Adrenal gland (tissue), 19 donors: ENCODE measurements at places on chromosomes 12 and 14. TPM values are rescaled to one million over a fixed set of nuclear protein-coding genes. Genes with fewer than 3 reads are reported as not detected.

GRCh38 chr12:39905152-39905551 lies 200.7 kb downstream of the SLC2A13 start:
- peak; percentile 91 for DNase-seq

DNA sequence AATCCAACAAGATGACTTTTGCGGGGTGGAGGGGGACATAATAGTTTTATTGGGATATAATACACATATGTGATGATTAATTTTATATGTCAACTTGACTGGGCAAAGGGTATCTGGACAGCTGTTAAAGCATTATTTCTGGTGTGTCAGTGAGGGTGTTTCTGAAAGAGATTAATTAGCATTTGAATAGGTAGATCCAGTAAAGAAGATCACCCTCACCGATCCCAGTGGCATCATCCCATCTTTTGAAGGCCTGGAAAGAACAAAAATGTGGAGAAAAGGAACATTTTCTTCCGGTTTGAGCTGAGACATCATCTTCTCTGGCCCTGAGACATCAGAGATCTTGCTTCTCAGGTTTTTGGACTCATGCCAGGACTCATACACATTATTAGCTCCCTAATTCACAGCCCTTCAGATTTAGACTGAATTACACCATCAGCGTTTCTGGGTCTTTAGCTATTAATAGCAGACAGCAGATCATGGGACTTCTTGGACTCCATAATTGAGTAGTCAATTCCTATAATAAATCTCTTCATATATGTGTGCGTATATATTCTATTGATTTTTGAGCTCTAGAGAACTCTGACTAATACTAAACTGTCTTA lies 283.6 kb downstream of the PCNX1 start:
- DNase-seq = no peak

- no peak for DNase-seq
Measured at GRCh38 chr12:46950094-46950493, 124.3 kb upstream of the SLC38A4 start.

DNA sequence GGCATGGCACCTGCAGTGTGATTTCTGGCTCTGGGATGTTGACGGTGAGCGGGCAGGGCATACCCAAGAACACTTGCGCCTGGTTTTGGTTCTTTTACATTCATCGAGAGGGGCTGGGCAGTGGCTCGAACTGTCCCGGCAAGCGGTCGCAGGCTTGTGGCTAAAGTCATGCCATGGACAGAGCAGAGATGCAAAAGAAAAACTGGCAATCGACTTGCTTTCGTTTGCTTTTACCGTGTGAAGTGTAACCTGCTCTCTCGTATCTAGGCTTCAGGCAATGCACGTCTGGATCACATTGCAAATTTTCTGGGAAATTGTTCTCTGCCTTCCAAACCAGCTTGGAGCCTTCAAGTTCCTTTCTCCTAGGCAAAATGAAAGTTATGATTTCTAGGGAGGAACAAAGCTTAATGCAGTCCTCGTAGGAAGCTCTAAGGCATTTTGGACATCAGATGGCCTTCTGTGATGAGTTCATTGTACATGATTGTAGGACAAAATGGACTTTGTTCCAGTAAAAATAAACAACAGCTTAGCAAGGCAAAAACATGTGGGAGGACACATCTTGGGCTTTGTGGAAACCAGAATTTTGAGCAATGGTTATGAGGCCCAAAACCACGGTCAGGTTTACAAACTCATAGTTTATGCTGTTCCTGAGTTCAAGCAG lies 18.3 kb downstream of the ADGRD1 start:
- DNase-seq = no peak

DNA sequence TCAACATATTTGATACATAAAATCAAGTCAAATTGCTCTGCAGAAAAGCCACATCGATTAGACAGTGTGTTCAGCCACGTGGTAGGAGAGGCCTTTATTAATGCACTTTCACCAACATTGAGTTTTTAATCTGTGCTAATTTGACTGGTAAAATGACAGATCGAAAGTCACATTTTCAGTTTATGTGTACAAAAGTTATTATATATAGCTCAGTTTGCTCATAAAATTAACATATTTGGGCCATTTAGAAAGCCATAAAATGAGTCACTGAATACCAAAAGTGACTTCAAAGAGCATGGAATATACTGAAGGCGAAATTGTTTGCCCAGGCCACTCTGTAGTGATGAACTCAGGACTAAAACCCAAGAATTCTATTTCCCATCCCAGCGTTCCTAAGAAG lies 26.0 kb downstream of the C12orf42 start:
- DNase-seq = no peak

DNA sequence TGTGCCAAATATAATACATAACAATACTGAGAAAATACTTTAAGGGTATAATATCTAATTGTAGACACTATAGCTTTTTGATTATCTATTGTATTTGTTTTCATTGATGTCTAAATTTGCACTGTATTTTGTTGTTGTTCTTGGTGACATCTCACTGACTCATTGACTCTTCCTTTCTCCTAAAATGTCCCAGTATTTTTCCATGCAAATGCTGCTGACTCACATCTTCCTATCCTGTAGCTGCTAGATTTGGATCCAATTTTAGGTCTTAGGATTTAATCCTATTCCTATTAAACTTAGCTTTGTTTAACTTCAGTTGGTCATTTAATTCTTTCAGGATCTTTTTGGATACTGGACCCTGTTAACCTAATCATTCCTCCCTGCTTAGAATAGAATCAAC lies 148.5 kb downstream of the TMTC2 start:
- no peak for DNase-seq

GRCh38 chr14:43105305-43105704 lies 1401.8 kb downstream of the FSCB start:
- DNase-seq = no peak

DNA sequence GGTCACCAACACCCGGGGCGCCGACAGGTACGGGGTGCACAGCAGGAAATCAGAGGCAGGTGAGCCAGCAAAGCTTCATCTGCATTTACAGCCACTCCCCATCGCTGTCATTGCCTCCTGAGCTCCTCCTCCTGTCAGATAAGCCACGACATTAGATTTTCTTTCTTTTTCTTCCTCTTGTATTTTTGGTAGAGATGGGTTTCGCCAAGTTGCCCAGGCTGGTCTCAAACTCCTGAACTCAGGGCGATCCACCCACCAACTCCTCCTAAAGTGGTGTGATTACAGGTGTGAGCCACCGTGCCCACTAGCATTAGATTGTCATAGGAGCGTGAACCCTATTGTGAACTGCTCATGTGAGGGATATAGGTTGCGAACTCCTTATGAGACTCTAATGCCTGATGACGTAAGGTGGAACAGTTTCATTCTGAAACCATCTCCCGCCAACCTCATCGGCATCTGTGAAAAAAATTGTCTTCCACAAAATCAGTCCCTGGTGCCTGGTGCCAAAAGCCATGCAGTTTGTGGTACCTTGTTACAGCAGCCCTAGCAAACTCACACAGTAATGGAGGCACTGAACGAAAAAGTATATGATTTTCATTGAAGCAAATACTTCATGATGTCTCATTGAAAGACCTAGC lies 1.5 kb downstream of the STYK1 start:
- no peak for DNase-seq

GRCh38 chr14:74438351-74438915 lies 12.4 kb upstream of the SYNDIG1L start:
- DNase-seq = peak; percentile 4

GRCh38 chr12:32240831-32241230 lies 134.2 kb downstream of the BICD1 start:
- no peak for DNase-seq

GRCh38 chr14:77094672-77095284 lies 3.3 kb upstream of the CIPC start:
- DNase-seq = peak; percentile 78

DNA sequence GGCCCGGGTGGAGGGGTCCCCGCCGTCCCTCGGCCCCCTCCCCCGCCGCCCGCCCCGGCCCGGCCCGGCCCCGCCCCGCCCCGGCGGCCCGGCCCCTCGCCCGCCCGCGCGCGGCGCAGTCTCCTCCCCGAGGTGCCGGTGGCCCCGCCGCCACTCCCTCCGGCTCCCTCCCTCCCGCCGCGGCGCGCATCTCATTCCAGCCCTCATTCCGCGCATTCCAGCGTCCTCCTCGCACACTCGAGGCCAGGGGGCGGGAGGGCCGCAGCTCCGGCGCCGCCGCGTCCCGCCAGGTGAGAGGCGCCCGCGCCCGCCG lies at the start of gene TEAD4:
Gene TEAD4, plus strand, starts transcription at position 206 of the 313 bp plus-strand sequence.
- DNase-seq = no peak

DNA sequence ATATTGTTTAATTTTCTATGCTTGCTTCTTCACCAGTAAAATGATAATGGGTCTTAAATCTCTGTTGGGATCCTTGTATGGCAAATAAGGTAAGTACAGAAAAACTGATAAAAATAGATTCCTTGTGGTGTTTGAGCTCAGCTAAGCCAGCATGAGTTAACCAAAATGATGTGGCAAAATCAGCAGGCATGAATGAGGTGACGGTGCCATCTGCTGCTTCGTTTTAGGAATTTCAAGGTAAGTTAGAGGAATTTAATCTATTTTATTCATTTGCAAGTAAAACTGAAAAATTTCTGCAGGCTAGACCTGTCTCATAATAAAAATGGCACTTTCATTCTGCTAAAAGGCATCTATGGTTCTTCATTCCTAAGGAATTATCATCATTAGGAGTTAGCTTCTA lies 10.0 kb upstream of the CLEC7A start:
- peak; percentile 41 for DNase-seq

DNA sequence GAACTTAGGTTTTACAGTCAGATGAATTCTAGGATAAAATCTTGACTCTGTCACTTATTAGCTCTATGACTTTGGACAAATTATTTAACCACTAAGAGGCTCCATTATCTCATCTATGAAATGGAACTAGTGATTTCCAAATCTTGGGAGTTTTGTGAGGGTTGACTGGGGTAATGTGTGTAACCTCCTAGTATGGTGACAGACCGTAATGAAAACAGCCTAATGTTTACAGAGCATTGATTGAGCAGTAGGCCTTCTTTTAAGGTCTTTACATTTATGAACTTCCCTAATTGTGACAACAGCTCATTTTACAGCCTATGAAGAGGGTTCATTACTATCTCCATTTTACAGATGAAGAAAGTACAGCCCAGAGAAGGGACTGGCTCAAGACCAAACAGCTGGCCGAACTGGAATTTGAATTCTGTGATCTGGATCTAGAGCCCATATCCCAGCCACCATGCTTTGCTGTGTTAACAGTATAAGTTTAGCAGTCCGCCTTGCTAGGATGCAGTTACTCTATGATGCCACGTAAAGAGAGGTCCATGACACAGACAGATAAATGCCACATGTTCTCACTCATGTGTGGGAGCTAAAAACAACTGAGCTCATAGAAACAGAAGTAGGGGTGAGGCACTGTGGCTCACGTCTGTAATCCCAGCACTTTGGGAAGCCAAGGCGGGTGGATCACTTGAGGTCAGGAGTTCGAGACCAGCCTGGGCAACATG lies 9.1 kb upstream of the FBXL14 start:
- DNase-seq = no peak

DNA sequence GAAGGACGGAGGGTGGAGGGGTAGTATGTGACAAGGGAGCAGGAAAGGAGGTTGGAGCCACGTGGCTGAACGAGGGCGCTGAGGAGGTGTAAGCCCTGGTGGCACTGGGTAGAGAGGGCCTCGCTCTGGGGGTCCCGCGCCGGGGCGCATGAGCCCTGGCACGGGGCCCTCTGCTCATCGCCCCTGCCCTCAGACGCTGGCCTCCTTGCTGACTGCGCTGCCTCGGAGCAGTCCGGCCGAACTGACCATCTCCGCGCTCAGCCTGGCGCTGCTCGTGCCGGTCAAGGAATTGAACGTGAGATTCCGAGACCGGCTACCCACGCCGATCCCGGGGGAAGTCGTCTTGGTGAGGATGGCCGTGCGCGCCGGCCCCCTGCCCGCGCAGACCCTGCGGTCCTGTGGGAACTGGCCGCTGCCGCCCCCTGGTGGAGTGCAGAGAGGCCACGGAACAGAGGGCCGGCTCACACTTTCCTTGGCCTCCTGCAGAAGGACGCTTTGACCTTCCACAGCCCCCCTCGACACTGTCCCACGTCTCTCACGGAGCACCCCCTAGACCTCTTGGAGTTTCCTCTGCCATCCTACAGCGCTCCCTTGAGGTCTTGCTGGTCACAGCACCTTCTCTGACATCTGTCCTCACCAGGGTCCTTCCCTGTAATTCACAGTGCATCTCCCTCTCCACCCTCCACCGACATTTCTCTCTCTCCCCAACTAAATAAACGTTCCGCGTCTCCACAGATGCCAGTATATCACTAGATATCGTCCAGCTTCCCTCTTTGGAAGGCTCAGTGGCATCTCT lies 10.5 kb downstream of the ARHGEF25 start:
- DNase-seq = peak; percentile 61

DNA sequence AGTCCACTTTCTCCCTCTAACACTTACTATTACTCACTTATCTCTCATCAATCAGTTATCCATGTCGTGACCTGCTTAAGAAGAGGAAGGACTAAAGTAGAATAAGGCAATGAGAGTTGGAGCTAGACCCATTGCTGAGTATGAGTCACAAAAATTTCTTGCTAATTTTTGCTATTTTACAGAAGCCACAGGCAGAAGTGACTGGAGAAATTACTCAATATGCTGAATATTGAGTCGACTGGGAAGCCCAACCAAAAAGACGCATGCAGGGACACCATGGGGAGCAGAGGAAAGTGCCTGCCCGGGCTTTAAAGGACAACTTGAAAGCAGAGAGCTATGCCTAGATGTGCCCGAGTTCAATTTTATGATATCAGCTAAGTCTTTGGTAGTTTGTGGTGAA lies 115.4 kb upstream of the FOXG1 start:
- no peak for DNase-seq

GRCh38 chr12:84856156-84856900 lies 56.3 kb downstream of the SLC6A15 start:
- no peak for DNase-seq

DNA sequence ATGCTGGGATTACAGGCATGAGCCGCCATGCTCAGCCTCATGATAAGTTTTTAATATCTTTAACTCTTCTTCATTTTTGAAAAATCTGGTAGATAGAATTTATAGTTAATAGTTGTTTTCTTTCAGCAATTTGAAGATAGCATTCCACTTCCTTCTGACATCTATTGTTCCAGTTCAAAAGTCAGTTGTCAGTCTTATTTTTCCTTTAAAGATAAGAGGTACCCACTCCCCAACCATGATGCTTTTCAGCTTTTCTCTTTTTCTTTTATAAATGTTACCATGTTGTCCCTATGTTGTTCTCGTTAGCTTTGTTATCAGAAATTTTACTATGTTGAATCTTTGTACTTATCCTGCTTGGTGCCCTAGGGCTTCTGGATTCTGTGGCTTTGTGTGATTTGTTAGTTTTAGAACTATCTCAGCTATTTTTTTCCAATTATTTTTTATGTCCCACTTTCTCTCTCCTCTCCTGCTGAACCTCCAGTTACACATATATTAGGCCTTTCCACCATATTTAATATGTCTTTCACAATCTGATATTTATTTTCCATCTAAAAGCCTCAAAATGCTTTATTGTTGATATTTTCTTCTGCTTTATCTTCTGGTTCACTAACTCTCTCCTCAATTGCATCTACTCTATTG lies 181.6 kb upstream of the FOXN3 start:
- no peak for DNase-seq

The CLEC2A gene
- not detected for polyA plus RNA-seq

The PLCZ1 gene
- not detected for polyA plus RNA-seq

The AQP6 gene
- 0.20 TPM for polyA plus RNA-seq

The ADAMTS20 gene
- polyA plus RNA-seq = not detected

The SERPINA6 gene
- not detected for polyA plus RNA-seq

The UNC119B gene
- 14.0 TPM for polyA plus RNA-seq

The SELPLG gene
- polyA plus RNA-seq = 3.3 TPM

The KRT2 gene
- not detected for polyA plus RNA-seq

The PAX9 gene
- 0.04 TPM for polyA plus RNA-seq

The ETV6 gene
- 9.7 TPM for polyA plus RNA-seq
